Neural crest cell (in vitro differentiated cells): ENCODE measurements at places on chromosomes 16 and 17. TPM values are rescaled to one million over a fixed set of nuclear protein-coding genes. Genes with fewer than 3 reads are reported as not detected.

- DNase-seq: no peak
Observed at GRCh38 chr16:4667203-4667963, 26.0 kb upstream of the NUDT16L1 start.

GRCh38 chr16:81787659-81788058 lies 8.6 kb downstream of the PLCG2 start:
- no peak for DNase-seq

GRCh38 chr16:77288222-77288621 lies 89.0 kb downstream of the SYCE1L start:
- DNase-seq: no peak

DNA sequence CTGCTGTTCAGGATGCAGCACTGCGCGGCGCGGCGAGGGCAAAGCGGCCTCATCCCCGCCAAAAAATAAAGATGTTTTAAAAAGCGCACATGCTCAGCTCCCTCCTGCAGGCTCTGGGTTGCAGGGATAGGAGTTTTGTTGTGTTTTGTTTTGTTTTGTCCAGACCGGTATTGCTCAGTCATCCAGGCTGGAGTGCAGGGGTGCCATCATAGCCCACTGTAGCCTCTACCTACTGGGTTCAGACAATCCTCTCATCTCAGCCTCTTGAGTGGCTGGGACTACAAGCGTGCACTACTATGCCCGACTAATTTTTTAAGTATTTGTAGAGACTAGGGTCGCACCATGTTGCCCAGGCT lies 636 bp downstream of the WWOX start:
- no peak for DNase-seq

GRCh38 chr17:5097101-5097834 lies 14.4 kb downstream of the ZNF232 start:
- peak; percentile 68 for DNase-seq

GRCh38 chr16:17328932-17329331 lies 141.8 kb downstream of the XYLT1 start:
- DNase-seq: no peak

EFNB3 gene
- 25.3 and 25.5 TPM in 2 replicates for total RNA-seq

ADAP2 gene
- total RNA-seq: 1.7 and 2.2 TPM in 2 replicates

CDK3 gene
- total RNA-seq: 7.9 and 9.4 TPM in 2 replicates

SLFN14 gene
- not detected in 2 replicates for total RNA-seq

CCR7 gene
- total RNA-seq: 0.32 and 0.33 TPM in 2 replicates

HSPB9 gene
- 0.16 and 0.40 TPM in 2 replicates for total RNA-seq
